ENCODE measurements at places on chromosomes 5 and 9.

GRCh38 chr5:36659411-36659810, 53.0 kb downstream of the SLC1A3 start:
- no peak for DNase-seq

DNA sequence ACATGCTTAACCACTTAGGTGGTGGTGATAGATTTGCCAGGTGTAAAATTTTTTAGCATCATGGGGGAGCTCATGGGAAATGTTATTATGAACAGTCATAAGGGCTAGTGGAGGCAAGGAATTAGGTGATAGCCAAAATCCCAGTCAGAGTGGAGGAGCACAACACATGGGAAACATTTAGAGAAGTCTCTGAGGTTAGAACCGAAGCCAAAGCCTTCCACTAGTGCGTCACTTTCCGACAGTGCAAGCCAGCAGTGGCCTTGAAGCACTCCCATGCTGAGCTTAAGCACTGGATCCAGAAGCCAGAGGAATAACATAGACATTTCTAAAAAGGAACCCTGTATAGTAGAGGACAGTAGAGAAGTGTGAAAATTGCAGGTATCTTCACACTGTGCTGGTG, 101.5 kb upstream of the SNX2 start:
- DNase-seq, result no peak

DNA sequence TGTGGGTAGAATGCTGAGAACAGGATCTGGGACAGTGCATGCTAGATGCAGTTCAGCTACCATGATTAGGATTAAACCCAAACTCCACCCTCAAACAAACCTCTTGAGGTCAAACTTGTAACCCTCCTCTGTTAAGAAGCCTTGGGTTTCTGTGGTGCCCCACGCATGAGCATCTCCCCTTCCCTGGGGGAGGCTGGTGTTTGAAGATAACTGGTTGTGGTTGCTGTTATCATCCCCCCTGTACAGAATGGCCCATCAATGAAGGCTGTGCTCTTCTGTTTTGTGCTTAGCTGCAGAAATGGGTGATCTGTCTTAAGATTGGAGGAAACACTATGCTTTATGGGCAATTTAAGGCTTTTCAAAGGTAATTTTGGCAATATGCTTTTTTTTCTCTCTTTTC, 4.4 kb upstream of the DAB2IP start:
- no peak for DNase-seq

DNA sequence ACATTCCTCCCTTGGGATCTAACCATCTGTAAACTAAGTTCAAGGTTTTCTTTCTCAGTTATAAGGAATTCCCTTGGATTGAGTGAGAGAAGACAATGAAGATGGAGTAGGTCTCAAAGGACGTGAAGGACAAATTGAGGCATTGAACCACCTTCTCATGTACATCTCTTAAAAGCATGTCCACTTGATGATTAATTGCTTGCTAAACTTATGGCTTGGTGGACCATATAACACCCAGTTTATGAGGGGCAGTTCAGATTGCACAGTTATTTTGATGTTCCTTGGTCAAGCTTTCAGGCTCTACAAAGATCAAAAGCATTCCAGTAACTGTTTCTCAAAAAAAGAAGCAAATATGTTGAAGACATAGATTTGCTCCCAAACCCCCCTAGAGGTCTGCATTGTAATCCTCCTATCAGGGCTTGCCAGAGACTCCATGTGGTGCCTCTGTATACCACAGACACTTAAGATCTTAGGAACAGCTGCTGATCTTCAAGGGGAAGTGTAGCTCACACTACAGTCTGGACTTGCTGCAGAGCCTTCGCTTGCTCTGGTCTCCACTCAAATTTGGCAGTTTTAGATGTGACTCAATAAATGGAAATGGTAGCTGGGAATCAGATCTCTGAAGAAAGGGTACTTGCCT, 56.9 kb upstream of the ALDH1A1 start:
- DNase-seq, result no peak

DNA sequence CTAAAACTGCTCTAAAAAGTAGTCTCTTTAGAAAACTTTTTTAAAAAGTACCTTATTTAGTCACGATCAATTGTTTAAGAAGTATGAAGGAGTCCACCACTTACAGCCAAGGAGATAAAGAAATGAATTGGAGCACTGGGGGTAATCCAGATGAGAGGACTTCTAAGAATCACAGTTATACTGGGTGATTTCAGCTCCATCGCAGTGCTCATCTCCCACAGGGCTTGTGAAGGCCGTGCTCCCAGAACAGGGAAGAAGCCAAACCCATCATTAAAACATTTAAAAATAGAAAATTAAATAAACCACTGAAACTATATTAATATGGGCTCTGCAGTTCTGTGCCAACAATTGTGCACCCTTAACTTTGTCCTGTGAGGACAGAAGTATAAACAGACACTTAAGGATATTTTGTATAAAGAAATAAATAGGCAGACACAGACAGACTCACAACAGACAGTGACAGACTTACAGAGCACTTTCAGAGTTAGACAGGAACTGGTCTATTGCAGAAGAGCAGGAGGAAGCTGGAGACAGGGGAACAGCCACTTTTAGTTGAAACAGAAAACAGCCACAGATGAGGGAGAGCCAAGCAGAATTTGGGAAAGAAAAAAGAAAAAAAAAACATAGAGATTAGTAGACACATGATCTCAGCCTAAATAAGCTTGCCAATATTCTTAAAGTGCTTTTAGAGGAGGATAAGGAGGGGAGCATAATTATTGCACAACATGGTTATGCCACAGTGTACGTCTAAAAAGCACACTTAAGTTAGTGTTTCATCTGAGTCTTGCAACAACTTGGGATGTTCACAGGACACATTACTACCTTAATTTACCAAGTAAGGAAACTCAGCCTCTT, 81.8 kb downstream of the FBXO38 start:
- DNase-seq, result no peak

GRCh38 chr5:2656206-2656605, 95.3 kb downstream of the IRX2 start:
- no peak for DNase-seq

DNA sequence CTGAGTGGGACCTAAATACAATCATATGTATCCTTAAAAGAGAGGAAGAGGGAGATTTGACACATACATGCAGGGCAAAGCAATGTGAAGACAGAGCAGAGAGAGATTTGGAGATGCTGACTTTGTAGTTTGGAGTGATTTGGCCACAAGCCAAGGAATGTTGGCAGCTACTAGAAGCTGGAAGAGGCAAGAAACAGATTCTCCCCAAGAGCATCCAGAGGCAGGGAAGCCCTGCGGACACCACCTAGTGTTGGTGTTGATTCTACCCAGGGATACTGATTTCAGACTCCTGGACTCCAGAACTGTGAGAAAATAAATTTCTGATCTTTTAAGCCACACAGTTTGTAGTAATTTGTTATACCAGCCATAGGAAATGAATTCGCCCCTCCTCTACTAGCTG, 64.9 kb upstream of the OSMR start:
- peak; percentile 35 for DNase-seq
